ENCODE measurements at places on chromosomes 6 and 20.
A peak's percentile ranks its signal among the peaks of the same experiment; 100 is the strongest.

DNA sequence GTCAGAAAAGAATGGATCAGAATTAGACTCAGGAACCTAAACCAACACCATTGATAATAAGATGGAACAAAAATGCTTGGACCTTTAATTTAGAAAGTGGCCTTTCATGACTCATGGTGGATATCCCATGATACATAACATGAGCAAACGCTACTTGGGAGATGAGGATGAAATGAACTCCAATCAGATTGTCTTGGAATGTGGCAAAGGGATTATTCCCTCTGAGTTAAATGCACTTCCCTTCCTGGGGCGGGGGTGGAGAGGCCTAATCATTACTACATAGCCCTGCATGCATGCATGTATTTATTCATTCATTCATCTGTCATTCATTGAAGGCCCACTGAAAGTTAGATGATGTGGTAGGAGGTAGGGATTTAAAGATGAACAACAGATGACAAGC lies 174.0 kb downstream of the AIG1 start:
- DNase-seq = no peak

- DNase-seq = no peak
Observed at GRCh38 chr6:30530014-30530413, 26.3 kb downstream of the GNL1 start.

DNA sequence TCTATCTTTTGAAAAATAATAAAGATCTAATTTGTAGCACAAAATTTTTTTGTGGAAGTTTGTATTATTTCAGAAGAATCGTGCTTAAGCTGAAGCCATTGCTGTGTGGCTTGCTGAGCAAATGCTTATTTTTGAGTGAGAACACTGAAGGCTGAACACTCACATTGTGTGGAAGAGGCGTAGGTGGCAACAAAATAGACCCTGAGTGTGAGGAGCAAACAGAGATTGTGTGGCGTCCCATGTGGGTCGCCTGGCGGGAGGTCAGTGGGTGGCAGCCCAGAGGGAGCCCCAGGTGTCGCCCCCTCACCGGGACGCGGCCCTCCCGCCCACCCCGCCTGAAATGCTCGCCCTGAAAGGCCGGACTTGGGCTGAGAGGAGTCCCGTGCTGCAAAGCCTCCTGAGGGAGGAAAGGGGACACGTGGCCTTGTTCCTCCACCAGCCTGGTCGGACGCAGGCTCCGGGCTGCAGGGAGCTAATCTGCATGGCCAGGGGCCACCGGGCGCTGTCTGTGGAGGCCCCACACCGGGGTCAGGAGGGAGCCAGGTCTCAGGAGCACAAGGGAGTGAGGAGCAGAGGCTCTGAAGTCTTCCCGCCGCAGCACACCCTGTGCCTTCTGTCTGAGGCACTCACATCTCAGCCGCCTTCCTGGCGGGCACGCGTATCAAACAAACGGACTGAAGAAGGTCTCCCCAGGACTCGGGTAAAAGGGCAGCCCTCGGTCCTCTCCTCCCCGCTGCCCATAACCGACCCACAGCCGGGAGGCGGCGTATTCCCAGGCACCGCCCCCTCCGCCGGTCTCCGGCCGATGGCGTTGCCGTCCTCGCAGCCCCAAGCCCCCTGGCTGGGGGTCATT lies 15.9 kb downstream of the DDO start:
- no peak for DNase-seq

DNA sequence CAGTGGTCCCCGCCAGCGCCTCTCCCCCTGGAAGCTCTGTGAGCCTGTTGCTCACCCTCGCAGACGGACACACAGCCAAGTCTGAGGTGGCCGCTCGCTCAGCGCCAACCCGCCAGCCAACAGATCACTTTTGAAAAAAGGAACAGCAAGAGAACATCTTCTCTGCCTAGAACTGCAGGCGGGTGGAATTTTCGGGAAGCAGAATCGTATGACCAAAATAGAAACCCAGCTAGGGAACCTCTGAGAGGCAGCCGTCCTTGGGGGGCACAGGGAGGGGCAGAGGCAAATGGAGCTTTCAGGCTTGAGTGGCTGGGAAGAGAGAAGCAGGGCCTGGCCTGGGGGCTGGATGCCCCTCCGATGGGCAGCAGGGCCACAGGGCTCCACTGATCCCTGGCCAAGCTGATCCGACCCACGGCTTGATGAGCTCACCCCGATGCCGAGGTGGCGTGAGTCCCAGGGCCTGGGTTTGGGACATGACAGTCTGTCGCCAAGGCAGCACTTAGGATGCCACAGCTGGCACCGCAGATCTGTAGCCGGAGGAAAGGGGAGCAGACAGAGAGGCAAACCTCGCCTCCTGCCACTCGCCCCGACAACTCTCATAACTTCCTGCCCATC lies 9.8 kb downstream of the NFATC2 start:
- no peak for DNase-seq

GRCh38 chr20:58017231-58017969 lies 211.1 kb downstream of the ANKRD60 start:
- peak; percentile 4 for DNase-seq

- DNase-seq = no peak
Observed at GRCh38 chr6:129938249-129939020, 77.3 kb upstream of the TMEM244 start.

- no peak for DNase-seq
Observed at GRCh38 chr20:31949877-31950646, 1.8 kb downstream of the PDRG1 start.

DNA sequence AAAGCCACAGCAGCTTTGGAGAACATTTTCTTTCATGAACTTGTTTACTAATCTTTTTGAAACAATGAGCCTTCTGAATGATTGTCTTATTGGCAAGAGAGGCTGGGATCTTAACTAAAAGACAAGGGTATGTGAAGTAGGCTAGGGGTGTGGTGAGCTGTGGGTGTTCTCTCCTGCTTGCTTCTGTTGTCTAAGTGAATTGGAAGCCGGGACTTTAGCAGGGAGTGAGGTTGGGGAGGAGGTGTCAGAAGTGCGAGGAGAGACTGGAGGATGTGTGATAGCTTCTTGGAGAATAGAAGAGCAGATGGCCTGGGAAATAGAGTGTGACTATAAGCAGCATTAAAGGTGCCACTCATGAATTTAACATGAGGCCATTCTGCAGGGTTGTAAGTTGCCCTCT lies 562.8 kb downstream of the UTRN start:
- DNase-seq = no peak

- no peak for DNase-seq
Observed at GRCh38 chr20:13121840-13122515, 99.1 kb upstream of the ISM1 start.

GRCh38 chr20:63290677-63291472 lies 2.1 kb upstream of the COL20A1 start:
- DNase-seq = no peak

GRCh38 chr6:22383016-22383415 lies 86.2 kb upstream of the PRL start:
- no peak for DNase-seq

DNA sequence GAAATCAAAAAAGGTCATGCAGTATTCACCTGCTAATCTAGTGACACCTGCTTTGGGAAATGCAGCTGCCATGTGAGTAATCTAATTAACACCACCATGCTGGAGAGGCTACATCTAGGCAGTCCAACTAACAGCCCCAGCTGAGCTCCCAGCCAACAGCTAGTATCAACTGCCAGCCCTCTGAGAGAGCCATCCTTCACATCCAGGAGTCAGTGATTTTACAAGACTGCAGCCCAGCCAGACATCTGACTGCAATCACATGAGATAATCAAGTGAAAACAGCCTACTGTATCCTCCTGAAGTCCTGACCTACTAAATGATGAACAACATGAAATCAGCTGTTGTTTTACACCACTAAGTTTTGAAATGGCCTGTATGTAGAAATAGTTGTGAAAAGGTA lies 298.4 kb downstream of the TRDN start:
- no peak for DNase-seq

DNA sequence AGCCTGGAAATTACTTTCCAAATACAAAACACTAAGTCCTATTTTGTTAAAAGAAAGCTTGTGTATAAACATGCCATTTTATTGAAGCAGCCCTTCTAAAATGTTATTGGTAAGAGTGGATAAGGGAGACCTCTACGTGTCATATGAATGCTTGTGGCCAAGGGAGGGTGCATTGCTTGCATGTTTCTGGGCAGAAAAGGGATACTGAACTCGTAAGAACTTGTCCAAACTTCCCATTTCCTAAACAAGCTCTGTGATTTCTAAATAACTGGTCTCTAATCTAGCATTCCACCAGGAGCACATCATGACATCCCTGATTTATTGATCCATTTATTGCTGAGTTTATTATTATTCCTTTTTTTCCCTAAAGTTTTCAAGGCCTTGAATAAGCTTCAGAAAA lies 474.1 kb downstream of the CD109 start:
- peak; percentile 79 for DNase-seq

DNA sequence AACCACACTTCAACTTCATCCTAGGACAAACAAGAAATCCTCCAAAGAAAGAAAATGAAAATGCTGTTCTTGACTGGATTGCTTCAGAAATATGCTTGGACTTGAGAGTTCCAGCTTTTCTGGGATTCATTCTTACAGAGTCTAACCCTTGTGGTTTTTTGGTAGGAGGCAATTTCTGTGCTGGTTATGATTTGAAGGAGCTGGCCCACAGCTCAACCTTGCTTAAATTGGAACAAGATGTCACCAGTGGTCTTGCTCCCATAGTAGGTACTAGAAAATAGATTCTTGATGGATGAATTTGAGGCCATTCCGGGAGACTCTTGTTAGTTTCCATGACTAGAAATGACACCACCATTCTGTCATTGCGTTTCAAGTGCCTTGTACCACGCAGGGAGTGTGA lies 54.3 kb upstream of the BMP6 start:
- DNase-seq = no peak

DNA sequence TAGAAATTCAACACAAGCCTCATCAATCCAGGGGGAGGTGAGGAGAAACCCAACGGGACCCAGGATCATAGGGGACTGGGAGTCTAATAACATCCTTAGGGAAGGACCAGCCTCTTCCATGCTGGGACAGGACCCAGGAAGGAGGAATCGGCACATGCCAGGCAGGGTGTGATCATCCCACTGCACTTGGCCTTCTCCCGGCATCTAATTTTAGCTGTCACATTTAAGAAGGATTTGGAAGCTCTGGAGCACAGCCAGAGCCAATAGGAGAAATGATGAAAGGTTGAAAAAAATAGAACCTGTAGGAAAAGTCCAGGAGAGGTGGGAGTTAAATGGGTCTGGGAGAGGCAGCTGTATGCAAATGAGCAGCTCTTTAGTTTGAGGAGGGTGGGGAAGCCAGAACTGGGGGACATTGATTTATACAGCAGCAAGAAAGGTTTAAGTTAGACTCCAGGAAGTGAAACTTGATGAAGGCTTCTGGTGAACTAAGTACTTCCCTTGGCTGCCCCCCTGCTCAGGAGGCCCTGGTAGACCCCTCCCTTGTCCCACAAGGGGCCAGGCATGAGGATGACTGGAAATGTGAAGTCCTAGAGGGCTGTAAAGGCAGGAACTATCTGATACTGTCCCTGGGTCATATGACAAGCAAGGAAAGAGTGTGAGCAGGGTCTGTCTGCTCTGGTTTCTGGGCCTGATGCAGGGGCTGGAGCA lies 260.3 kb downstream of the LRFN2 start:
- no peak for DNase-seq

DNA sequence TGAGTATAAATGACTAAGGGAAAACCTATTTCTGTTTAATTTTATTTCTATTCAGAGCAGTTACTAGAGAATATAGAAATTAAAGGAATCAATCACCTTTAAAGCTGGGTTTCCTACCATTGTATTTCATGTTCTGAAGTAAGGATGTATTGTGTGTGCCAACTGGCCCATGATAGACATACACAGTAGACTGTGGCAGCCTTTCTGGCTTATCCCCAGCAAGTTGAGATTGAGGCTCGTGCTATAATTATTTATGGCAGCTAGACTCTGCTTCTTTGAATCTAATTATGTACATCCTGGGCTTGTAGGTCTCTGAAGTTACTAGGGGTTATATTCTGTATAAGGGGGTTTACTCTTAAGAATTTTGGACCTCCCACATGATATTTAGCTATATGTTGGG lies 44.4 kb downstream of the ZNF292 start:
- DNase-seq = no peak

DNA sequence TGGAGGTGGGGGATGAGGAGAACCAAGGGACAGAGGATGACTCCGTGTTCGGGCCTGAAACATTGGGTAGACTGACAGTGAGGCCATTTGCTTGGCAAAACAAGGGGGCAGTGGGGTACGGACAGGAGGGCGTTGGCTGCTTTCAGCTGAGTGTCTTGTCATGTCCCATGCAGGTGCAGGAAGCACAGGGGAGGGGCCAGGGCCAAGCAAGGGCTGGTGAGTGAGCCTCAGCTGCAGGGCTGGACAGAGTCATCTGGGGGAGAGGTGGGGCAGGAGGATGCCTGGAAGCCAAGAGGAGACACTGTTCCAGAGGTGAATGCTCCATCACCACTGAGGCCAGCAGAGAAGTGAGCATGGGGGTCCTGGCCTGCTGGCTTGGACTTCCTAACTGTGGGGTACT lies 78.4 kb downstream of the ERMARD start:
- DNase-seq = no peak

- no peak for DNase-seq
Observed at GRCh38 chr6:137784583-137784982, 82.5 kb upstream of the TNFAIP3 start.

GRCh38 chr6:2952557-2953095 lies 18.7 kb downstream of the SERPINB6 start:
- DNase-seq = peak; percentile 65

DNA sequence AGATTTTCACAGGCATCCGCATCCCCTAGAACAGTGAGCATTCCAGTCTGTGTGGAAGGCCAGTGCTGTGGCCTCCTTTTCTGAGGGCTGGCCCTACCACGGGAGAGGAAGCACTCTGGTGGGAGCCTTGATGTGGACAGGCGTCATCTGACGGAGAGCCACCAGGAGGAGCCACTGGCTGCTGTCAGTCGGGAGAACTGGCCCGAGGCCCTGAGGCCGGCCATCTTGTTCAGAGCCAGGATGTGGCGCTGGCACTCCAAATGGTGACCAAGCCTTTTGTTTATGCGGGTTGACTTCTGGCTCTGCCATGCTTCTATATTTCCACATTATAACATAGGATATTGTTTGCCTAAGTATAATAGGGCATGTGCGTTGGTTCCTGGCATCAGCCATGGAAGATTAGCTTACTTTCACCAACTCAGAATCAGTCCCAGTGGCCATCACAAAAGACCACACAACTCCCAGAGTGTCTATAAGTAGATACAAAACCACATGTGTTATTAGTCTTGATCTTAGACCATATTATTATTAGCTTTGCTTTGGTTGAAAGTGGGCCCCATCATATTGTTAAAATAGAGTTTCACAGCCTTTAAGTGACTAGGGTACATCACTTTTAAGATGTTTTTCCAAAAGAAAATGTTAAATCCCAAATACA lies 273.9 kb upstream of the TAB2 start:
- DNase-seq = no peak

DNA sequence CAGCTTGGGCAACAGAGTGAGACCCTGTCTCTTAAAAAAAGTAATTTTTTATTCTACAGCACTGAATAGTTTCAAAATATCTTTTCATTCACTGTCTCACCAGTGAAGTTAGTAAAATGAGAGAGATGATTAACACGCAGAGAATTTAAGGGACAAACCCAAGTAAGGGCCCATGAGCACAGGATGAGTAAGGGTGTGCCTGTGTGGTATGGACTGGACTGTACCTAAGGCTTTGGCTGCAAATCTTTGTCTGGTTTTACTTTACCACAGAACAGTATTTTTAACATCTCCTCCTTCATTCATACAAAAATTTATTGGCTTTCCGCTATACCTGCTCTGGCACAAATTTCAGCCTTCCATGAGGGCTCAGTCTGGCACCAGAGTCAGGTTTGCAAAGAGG lies 433.3 kb downstream of the UTRN start:
- no peak for DNase-seq

- no peak for DNase-seq
Observed at GRCh38 chr6:90918361-90918760, 331.5 kb upstream of the MAP3K7 start.

GRCh38 chr6:90485635-90486277 lies 101.1 kb downstream of the MAP3K7 start:
- DNase-seq = no peak
